ENCODE measurements at places on chromosomes 2 and 18.

GRCh38 chr2:191086706-191087105 lies 64.1 kb downstream of the STAT4 start:
- no peak for DNase-seq

GRCh38 chr18:76388891-76389423 lies 106.1 kb downstream of the ZNF516 start:
- DNase-seq = no peak

DNA sequence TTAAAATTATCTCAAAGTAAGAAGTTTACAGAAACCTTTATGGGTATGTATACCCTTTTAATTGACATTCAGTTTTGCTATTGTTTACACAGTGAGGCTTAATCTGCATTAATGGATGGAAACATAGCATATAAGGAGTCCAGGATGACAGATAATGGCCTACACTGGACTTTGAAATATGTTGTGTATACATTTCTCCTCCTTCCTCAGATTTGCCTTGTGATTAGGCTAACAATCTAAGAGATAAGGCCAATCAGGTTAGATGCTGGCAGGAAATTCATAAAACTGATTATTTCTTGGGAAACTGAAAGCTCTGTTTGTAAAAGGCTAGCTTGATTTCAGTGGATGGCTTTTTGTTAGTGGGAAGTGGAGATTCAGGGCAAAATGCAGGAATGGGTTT lies 191.9 kb downstream of the LDLRAD4 start:
- no peak for DNase-seq

- no peak for DNase-seq
Observed at GRCh38 chr2:81853341-81853740, 1548.8 kb upstream of the LRRTM1 start.

DNA sequence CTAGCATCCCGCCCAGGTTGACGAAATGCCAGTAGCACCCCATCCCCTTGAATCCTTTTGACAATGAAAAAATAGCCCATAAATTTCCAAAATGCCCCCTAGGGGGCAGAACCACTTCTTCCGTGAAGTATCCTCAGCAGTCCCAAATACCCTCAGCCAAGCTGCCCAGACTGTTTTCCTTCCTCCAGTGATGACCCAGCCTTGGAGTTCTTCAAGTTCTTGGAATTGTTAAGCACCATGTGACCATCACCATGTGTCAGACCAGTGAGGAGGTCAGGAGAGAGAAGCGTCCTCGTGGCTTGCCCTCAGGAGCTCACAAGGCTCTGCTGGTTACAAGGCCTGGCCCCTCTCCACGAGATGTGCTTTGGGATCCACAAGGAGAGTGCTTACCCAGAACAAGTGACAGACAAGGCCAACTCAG lies 1.4 kb upstream of the SLC23A3 start:
- DNase-seq = peak; percentile 13

GRCh38 chr18:42281124-42281523 lies 326.1 kb downstream of the PIK3C3 start:
- no peak for DNase-seq

- no peak for DNase-seq
Observed at GRCh38 chr2:100196786-100197494, 54.5 kb upstream of the AFF3 start.

GRCh38 chr2:183063083-183063482 lies 15.5 kb upstream of the DUSP19 start:
- DNase-seq = no peak

DNA sequence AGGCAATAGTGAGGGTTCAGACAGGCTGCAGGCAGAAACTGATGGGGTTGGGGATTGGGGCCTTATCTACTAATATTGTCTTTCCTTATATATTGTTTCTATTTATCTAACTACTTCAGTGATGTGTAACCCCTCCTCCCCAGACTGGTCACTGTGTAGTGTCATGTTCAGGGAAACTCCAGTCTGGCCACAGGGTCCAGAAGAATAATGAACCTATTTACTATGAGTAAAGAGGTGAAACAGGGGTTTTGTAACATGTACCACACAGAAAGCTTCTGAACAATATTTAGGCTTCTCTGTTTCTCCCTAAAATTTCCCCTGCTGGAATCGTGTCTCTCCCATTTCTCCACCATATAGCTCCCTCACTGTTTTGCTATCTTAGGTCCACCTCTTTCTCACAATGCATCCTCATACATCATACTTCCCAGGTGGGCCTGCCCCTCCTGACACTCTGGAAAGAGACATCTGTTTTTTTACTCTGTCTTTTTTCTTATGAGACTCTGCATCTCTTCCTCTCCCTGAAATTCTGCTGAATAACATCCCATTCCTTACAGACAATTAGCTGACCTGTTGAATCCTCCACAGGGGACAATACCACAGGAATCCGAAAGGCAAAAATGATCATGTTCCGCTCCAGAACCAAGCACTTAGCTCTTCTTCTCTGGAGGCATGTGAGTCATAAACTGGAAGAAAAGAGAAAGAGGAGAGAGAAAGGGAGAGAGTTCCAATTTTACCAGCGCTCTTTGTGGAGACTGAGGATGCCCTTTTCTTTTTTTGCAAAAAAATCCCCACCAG lies 154.8 kb downstream of the ZEB2 start:
- DNase-seq = no peak

- no peak for DNase-seq
Observed at GRCh38 chr2:26396734-26397298, 4.9 kb upstream of the DRC1 start.

- DNase-seq = no peak
Observed at GRCh38 chr18:8868276-8868675, 162.9 kb downstream of the MTCL1 start.
